Activated CD4-positive, CD25-positive, alpha-beta regulatory T cell (primary cell): ENCODE measurements at places on chromosomes 12 and 14.
A peak's percentile ranks its signal among the peaks of the same experiment; 100 is the strongest.

- no peak for DNase-seq
These were observed 363.9 kb downstream of the CEP128 start for GRCh38 chr14:80577599-80577998.

DNA sequence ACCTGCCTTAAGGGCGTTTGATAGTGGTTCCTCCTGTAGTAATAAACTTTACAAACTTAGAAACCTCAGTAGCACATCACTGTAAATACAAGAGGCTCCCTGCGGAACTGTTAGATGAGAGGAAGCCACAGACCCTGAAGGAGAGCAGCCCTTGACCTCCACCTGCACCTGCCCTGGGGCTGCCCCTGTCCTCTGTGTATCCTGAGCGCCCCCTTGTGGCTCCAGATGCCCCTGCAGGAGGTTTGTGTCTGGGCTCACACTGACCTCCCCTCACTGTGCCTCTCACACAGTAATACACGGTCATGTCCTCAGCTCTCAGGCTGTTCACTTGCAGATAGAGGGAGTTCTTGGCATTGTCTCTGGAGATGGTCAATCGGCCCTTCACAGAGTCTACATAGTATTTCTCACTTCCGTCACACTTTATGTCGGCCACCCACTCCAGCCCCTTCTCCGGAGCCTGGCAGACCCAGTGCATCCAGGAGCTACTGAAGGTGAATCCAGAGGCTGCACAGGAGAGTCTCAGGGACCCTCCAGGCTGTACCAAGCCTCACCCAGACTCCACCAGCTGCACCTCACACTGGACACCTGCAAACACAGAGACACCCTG lies 1059.8 kb downstream of the TMEM121 start:
- DNase-seq, result peak; percentile 18

DNA sequence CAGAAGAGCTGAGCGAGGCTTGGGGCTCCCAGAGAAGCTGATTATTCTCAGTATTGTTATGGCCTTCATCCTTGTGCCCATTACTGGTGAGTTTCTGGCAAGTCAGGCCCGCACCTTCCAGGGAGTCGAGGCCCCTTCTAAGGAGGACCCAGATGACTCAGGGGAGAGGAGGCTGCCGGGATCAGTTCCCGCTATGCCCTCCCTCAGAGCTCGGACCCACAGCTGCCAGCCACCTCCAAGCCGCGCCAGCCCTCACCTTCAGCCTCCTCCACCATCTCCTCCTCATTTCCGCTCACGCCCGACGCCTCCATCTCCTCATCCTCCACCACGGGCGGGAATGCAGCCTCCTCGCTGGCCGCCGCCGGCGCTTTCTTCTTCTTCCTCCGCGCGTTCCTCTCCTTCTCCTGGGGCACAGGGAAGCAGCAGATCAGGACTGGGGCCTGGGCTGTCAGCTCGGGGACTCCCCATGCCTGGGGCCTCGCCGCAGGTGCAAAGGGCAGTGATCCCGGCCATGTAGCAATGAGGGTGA lies 83.2 kb downstream of the RFLNA start:
- DNase-seq, result no peak

- no peak for DNase-seq
These were observed 164.3 kb downstream of the TMEM121 start for GRCh38 chr14:105690671-105691070.

DNA sequence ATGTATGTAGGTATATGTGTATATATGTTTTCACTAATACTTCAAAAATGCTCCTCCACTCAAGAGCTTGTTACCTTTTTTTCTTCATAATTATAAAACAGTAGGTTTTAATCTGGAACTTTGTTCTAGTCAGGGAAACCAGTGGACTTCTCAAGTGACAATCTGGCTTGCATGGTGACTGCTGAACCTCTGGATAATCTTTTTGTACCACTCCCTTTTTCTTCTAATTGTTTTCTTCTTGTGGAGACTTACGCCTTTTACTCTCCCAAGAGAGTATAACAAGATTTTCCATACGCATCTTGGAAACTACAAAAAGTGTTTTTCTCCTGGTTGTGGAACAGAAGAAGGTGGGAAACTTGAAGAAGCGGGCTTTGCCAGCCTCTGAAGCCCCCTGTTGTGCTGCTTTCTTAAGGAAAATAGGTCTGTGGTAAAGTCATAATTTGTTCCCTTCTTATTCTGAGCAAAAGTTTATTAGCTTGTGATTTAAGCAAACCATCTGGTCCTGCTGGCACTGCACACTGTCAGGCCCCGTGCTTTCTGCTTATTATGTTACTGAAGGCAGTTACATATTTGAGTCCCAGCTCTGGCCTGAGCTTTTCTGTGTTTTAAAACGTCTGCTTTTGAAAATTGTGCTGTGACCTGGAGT lies 291.8 kb downstream of the ERC1 start:
- DNase-seq, result no peak

- no peak for DNase-seq
These were observed 65.9 kb downstream of the RERG start for GRCh38 chr12:15155271-15155670.

DNA sequence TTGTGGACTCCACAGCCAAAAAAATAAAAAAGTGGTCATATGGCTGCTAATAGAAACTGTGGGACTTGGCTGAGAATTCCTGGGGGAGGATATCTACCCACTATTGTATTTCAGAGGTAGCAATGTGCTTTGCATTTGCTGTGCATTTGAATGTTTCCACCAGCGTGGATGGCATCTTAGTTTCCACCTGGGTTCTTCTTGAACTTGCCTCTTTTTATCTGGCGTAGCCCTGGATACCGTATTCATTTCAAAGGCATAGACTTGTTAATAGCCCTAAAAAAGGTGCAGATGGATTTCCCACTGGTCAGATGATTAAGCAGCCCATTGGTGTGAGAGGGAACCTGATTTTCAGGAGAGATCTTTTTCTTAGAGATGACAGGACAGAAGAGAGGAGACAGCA lies 1.9 kb upstream of the MYF5 start:
- no peak for DNase-seq

- DNase-seq, result no peak
These were observed 836.7 kb upstream of the FOXG1 start for GRCh38 chr14:27929797-27930347.

DNA sequence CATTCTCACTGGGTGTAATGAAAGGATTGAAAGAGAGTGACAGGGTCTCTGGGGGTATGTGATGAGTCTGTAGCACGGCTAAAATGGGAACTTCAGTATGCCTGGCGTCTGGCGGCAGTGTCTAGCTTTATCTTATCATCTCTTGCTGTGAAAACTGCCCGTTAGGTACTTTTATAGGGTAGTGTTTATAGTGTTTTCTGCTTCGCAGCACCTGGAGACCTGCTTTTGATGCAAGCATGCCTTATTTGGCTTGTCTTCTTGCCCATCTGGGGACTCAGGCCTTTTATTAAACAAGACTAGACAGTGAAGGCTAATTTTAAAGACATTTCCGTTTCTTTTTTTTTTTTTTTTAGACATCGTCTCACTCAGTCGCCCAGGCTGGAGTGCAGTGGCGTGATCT lies 36.3 kb upstream of the ALDH2 start:
- DNase-seq, result no peak

- DNase-seq, result no peak
These were observed 4.8 kb upstream of the AQP5 start for GRCh38 chr12:49956663-49957569.

DNA sequence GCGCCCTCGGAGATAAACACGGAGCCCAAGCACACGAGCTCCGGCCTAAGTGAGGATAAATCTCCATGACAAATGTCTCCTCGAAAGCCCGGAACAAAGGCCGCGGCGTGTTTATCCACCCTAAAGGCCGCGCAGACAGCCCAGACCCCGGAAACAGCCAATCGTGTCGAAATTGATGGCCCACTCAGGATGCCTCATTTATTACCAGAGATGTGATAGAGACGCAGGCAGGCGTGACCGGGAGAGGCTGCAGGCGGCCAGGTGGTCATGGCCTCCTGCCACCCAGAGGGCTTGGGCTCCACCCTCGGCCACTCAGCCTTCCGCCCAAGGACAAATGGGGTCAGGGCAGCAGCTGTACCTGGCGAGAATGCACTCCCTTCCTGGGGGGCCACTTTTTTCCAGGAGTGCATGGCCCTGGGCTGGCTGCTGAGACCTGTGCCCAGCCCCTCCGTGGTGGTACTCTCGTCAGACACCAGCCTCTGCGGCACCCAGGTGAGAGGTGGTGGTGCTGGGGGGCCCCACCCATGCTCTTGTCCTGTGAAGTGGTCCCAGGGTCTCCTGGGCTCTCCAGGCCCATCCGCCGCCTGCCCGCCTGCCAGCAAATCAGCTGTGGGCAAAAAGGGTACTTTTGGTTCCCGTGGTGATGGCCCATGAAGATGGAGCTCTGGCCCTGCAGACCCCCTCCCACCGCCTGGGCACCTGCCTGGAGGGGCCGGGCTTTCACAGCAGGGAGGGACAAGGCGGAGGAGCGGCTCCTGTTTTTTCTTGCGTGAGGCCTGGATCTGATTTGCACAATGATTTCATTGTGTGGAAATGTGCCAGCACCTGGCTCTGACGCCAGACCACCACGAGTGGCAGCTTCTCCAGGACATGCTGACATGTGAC lies 211.5 kb upstream of the C14orf180 start:
- no peak for DNase-seq

DNA sequence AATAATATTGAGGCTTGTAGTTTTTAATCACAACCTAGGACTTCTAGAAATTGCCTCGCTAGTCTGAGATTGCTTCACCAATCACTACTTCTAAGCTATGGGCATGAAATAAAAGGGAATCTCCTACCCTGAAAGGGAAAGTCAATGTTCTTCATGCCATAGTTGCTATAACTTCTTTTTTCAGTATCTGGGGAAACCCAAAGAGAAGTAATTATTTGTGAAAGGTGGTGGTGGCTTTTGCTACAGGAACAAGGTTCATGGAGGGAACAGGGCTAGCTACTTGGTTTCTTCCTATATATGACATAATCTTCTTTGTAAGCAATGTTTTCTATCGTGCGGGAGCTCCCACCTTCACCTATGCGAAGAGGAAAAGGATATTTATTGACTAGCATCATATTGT lies 61.6 kb upstream of the DNM1L start:
- no peak for DNase-seq

DNA sequence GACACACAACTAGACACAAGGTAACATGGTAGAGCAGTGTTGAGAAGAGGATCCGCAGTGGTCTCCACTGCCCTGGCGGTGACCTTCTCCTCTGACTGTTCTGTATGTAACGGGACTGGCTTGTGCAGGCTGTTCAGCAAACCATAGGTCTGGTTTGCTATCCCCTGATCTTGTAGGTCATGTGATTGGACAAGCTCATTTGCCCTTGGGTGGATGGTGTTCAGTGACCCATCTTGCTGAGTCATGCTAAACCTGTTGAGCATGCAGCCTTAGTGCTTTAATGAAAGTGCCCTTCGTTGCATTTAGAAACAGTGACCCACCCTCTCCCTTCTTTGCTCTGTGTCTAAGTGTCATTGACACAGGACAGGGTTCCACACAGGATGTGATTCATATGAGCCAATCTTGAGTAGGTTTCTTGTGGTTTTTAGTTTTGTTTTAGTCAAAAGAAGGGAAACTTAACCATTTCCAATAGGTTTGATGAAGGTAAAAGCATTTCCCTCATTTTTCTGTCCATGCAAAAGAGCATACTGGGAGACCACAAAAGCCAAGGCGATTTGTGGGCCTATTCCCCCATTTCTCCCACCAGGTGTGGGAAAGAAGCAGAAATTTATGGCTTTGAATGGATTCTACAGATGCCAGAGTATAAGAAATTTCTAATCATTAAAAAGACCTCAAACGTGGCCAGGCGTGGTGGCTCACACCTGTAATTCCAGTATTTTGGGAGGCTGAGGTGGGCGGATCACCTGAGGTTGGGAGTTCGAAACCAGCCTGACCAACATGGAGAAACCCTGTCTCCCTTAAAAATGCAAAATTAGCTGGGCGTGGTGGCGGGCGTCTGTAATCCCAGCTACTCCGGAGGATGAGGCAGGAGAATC lies 32.6 kb upstream of the HIF1A start:
- peak; percentile 8 for DNase-seq

GRCh38 chr14:29035134-29035533 lies 268.5 kb downstream of the FOXG1 start:
- DNase-seq, result no peak

GRCh38 chr12:34599530-34600513 lies 577.5 kb downstream of the ALG10 start:
- no peak for DNase-seq

GRCh38 chr14:99378782-99379214 lies 101.9 kb downstream of the SETD3 start:
- no peak for DNase-seq

DNA sequence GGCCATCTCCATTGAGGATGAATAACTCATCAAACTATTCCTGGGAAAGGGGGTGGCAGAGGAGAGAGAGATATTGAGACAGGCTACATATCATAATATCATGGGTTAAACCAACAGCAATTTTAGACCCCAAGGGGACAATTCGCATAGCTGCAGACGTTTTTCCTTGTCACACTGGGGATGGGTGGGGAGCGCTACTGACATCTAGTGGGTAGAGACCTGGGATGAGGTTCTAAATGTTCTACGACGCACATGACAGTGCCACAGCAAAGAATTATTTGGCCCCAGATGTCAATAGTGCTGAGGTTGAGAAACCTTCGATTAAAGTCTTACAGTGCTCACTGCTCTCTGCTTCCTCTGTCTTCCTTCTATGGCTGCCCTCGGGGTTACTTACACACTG lies 425.6 kb downstream of the NRXN3 start:
- DNase-seq, result no peak

DNA sequence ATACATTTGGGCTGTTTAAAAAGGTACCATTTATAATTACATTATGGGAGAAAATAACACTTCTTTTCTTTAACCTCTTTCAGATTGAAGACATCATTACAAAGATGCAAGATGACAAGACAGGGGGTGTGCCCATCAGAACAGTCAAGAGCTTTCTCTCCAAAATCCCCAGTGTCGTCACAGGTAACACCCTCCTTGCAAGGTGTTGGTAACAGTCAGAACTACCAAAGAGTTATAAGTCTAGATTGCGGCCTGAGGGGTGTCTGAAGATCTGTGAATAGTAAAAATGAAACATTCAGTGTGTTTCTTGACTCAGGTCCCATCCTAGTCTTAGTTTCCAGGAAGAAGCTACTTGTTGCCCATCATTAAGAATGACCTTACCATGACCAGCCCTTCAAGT lies 419.8 kb downstream of the RGS6 start:
- DNase-seq, result no peak

GRCh38 chr14:78997811-78998210 lies 827.6 kb downstream of the NRXN3 start:
- DNase-seq, result no peak

DNA sequence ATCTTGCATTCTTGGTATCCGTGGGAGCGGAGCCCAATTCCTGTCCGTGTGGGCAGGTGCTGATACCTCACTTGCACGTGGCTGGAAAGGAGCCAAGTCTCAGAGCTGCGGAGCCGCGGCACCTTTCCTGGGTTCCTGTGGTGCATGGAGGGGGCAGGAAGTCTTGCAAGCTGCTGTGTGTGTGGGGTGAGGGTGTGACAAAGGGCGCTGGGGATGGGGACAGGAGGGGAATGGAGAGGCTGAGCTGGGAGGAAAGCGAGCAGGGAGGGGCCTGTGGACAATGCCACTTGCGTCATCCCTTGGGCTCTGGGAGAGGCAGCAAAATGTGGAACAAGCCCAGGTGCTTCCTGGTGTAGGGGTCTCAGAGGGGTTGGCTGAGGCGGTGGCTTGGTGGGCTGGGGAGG lies 86.7 kb downstream of the CALM1 start:
- no peak for DNase-seq

GRCh38 chr14:93959239-93960107 lies 16.9 kb downstream of the ASB2 start:
- DNase-seq, result peak; percentile 88

- no peak for DNase-seq
These were observed 383.6 kb downstream of the GRIN2B start for GRCh38 chr12:13597837-13598236.

GRCh38 chr14:54712465-54713200 lies 145.7 kb downstream of the SAMD4A start:
- no peak for DNase-seq
